ENCODE measurements at places on chromosomes 7 and 10.

DNA sequence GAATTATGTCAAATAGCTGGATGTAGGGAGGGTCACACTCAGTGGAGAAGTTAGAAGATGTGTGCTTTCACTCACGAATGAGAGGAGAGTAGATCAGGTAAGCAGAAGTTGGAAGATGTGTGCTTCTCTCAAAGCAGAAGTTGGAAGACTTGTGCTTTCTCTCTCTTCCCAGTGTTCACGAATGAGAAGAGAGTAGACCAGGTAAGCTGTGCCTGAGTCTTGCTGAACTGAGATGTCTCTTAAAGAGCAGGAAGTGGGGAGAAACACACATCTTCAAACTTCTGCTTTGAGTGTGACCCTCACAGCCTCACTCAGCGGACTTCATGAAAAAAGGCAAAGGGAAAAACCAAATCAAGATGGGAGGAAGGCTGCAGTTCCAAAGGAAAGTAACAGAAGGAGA is 7.0 kb upstream of the TMEM243 start:
- DNase-seq, result no peak

DNA sequence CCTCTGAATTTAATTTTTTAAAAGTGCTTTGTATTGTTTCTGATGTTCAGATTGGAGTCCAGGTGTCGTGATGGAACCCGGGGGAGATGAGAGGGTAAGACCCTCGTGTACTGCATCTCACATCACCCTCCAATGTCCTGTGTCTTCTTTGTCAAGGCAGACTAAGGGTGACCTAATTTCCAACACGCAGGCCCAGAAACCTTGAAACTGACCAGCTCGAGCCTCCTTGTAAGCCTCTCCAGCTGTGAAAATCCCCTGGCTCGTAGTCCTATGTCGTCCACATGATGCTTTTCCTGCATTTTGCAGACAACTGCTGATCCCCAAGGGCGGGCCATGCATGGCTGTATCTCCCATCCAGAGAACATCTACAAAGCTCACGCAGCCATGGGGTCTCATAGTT is 220.2 kb downstream of the ARHGAP12 start:
- DNase-seq, result no peak

DNA sequence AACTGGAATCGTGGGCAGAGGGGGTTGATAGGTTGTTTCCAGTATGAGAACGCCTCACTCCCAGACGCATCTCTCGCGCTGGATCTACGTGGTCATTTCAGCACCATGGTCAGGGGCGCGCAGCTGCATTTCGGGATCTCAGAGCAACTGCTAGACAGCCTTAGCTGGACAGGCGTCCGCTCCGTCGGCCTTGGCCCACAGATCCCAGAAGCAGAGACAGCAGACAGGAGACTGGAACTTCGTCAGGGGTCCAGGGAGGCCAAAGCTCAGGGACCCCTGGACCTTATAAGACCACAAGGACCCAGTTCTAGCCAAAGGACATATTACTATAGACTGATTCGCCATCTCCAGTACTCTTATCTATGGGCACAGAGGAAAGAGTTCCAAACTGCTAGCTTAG is 5.3 kb downstream of the NEUROG3 start:
- peak; percentile 23 for DNase-seq

DNA sequence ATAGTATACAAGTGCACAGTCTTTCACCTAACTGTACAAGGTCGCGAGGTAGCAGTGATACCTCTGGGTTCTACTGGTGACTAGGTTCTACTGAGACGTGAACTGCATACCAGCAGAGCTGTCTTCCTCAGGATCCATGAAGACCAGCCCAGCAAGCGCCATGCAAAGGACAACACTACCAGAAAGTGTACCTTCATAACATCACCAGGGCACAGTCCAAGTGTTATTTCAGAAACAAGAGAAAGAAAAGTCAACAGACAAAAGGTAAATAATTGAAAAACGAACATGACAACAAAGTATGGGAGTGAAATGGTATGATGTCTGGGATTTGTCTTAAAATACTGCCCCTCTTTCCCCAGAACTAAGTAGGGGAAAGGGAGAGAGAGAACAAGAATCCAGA is 141.1 kb upstream of the ASAH2 start:
- no peak for DNase-seq

GRCh38 chr7:51228386-51228958 is 88.1 kb downstream of the COBL start:
- no peak for DNase-seq

- no peak for DNase-seq
Observed at GRCh38 chr7:69422574-69422985, 175.7 kb upstream of the AUTS2 start.

GRCh38 chr7:116438267-116438666 is 61.3 kb upstream of the CAV2 start:
- no peak for DNase-seq

DNA sequence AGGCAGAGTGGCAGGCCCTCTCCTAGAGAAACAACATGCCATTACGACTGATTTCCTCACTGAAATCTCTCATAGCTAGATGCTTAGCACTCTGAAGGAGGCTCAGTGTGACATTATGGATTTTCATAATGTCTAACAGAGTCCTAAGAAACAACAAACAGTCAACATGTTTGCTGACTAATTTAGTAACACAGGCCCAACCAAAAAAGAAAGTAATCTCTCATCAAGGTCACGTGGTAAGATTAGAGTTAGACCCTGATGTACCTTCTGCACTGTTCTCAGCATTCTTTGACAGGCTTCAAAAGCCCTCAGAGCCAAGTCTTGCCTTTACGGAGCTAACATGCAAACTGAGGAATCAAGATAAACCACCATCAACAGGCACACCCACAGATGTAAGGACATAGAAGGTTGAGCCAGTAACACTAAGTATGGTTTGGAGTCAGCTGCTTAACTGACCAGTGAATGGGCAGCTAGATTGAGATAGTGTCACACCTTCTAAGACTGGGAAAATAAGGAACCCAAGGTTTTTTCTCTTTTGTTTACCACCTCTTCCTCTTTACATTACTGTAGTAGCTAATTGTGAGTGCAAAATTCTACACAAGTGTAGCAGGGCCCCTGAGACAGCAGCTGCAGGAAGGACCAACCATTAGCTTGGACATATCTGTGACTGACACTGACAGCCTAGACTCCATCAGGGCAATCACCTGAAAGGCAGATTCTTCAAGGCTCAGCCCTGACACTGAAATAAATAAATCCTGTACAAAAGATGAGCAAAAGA is 15.3 kb upstream of the KCNIP2 start:
- no peak for DNase-seq

GRCh38 chr7:131895541-131896164 is 339.2 kb upstream of the PODXL start:
- no peak for DNase-seq

- DNase-seq, result no peak
Observed at GRCh38 chr7:92753614-92754013, 82.8 kb downstream of the CDK6 start.

DNA sequence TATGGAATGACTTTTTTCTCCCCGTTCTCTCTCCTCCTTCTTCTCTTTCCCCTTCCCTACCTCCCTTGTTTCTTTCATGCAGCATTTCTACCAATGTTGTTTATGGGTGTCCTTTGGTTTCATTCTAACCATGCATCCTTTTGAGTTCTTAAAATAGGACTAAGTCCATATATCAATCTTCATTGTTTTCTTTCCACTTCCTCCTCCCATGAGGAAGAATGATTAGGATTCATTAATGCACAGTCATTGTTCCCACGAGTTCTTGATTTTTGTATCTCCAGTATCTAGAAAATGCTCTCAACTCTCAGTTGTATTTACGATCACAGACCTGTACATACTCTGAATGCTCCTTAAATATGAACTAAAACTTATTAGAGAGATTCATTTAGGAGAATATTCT is 153.3 kb downstream of the LRRC4 start:
- no peak for DNase-seq

DNA sequence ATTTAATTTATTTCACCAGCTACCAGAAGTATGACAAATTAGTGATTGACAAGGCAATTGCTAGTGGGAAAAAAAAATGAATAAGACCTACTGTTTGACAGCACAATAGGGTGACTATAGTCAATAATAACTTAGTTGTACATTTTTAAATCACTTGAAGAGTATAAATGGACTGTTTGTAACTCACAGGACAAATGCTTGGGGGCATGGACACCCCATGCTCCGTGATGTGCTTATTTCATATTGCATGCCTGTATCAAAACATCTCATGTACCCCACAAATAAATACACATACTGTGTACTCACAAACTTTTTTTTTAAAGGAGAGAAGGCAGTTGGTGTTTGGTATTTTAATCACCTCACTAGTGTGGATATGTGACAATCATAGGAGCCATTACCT is 181.1 kb downstream of the CACNB2 start:
- no peak for DNase-seq

- DNase-seq, result no peak
Observed at GRCh38 chr10:12586741-12587140, 237.4 kb downstream of the CAMK1D start.

DNA sequence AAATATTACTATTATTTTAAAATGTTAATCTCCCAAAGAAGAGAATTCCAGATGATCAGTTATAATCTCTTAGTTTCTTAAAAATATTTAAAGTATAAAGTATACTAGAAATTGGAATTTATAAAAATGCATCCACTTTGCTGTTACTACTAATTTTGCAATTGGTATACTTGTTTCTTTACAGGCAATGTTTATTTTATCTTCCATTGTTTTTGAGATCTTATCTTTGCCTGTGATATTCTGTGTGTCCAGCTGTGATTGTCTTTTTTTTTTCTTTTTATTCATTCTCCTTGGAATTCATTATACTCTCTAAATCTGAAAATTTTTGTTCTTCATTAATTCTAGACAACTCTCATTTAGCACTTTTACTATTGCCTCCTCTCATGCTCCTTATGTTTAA is 652.6 kb downstream of the TNS3 start:
- no peak for DNase-seq
